Activated naive CD8-positive, alpha-beta T cell treated with anti-CD3 and anti-CD28 coated beads, Interleukin-2, amount 50 U/mL, for 24 hours (primary cell): ENCODE measurements at places on chromosomes 6 and 20.

DNA sequence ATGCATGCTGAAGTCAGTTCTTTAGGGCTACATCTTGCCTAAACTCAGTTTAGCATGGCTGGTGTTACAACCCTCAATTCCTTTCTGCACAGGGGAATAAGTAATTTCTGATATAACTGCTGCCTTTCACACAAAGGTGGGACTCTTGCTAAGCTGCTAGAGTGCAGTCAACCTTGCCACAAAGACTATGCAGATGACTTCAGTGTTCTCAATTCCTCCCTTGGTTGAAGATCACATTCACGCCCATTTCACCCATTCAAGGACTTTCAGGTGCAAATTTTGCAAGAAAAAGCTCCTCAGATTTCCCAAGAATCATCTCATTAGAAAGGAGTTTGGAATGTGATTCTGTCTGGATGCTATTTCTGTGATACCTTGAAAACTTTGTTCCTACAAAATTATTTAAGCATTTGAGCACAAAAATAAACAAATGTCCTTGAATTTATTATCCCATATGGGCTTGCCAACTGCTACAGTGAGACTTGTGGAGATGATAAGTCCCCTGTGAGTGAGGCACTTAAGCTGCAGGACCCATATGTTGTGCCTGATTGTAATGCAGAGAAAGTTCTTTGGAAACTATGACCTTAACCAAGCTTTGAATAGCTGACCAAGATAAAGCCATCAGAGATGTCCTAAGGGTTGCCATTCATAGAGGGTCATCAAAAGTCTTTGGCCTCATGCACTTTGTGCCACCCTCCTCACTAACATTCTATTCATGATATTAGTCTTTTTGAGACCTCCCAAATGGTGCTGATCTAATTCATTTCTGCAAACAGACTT is 111.8 kb downstream of the PLCB4 start:
- DNase-seq: no peak

DNA sequence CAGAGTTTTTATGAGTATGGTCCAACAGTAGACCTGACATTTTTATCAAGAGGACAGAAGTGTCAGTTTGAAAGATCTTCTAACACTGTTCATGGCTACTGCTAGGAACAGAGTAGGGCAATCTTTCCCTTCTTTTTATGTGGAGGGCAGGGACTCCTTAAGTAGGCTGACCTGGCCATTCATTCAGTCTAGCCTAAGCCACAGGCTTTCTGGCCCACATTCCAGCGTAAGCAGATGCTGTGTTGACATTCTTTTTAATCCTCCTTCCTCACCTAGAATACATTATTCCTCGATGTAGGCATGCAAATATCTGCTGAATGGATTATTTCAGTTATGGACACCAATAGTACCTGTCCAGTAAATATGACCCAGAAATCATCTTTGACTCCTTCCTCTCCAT is 188.3 kb downstream of the ATXN1 start:
- DNase-seq: no peak

GRCh38 chr6:160042788-160043301 is 74.0 kb downstream of the IGF2R start:
- DNase-seq: no peak

DNA sequence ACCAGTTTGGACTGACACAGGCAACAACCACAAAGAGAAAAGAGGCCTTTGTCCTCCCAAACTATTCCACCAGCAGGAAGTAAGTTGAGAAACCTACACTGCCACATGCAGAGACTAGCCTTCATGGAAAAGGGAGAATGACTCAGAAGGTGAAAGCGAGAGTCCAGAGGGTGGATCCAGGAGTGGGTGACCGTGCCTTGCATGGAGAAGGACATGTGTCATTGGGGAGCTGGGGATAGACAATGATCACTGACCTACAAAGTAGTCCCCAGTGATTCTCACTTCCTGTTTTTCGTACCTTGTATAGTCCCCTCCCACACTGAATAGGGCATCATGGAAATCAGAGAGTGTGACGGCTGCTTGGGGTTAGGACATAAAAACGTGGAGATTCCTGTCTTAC is 91.9 kb downstream of the MYLK4 start:
- peak; percentile 10 for DNase-seq

DNA sequence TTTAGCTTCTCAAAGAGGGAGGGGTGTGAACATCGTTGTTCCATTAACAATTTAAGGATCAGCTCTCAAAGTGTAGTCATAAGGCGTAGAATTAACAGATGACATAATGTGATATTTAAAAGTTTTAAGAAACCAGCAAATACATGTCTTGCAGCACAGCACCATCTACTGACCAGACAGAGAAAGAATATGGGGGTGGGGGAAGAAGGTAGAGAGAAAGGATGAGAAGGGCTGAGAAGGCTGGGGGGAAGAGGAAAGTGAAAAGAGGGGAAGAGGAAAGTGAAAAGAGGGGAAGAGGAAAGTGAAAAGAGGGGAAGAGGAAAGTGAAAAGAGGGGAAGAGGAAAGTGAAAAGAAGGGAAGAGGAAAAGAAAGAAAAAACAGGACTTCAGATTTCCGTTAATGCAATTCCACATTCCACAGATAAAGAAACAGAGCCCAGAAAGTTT is 80.9 kb downstream of the HAO1 start:
- no peak for DNase-seq
